Activated CD4-positive, alpha-beta T cell treated with anti-CD3 and anti-CD28 coated beads, Interleukin-2, amount 50 U/mL, for 24 hours (primary cell): ENCODE measurements at places on chromosomes 12 and 14.

- no peak for DNase-seq
Observed at GRCh38 chr14:24076302-24076601, 4.9 kb downstream of the CPNE6 start.

DNA sequence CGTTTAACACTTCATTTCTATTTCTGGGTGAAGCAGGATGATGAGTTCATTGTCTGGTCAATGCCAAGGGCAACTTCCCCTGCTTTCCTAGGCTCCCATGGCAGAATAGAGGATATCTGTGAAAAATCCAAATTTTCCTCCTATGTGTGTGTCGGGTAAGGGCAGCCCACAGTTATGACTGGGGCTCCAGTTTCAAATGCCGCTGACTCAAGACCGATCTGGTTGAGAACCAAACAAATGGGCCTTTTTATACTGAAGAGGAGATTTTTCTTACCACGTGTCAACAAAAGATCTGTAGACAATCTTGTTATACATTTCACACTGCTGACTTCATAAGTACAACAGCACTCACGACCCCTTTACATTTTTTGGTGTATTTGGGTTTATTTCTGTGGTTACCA is 120.8 kb downstream of the CHST11 start:
- no peak for DNase-seq

- DNase-seq, result peak; percentile 8
Observed at GRCh38 chr14:52473557-52473956, 78.7 kb downstream of the TXNDC16 start.

GRCh38 chr14:26867171-26867757 is 269.4 kb upstream of the NOVA1 start:
- DNase-seq, result no peak

GRCh38 chr14:63392236-63392635 is 73.5 kb upstream of the GPHB5 start:
- no peak for DNase-seq
